M059J (cell line): ENCODE measurements at places on chromosomes 3 and 15.

GRCh38 chr3:129822679-129823078 is 70.8 kb downstream of the TMCC1 start:
- no peak for DNase-seq

DNA sequence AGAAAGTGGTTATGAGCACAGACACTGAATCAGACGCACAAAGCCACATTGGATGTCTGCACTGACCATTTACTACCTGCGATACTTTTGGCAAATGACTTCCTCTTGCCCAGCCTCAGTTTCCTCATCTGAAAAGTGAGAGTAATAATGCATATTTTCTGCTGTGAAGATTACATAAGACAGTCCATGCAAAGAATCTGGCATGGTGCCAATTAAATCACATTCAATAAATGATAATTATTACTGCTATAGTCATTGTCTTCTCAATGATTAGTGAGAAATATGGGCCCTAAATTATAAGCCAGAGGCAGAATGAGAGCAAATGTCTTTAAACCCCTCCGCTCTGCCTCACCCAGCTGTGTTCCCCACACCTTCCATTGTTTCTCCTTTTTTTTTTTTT is 16.0 kb upstream of the BCL2L10 start:
- DNase-seq, result no peak

DNA sequence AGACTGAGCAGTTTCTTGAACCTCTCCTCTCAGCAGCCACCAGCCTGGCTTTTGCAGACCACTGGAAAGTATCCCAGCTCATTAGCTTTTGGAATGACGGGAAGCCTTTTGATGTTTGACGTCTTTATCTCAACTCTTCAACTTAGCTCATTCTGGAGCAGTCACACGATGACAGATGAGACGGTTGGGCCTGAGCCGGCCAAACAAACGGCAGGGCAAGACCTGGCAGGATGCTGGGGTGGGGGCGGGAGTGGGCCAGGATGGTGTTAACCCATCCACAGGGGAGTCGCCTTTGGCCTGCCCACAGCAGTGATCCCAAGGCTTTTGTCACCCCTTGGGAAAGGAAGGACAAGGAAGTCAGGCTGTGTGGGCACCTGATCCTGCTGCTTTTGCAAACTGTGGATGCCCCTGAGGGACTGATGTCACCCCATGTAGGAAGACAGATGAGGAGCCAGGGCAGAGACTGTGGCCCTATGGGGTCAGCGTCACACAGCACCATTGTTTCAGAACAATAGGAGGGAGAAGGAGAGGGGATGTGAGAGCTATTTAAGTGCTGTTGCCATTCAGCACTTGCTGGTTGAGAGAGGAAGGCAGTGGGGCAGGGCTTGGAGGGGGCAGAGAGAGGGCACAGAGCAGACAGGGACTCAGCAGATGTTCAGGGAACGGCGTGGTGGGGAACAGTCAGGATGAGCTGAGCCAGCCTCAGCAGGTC is 121.9 kb upstream of the CTDSPL start:
- DNase-seq, result no peak

- no peak for DNase-seq
These were observed 573.0 kb downstream of the TUSC7 start for GRCh38 chr3:117282566-117282965.

- DNase-seq, result no peak
These were observed 29.8 kb downstream of the NFKBIZ start for GRCh38 chr3:101879102-101879501.

GRCh38 chr3:159739969-159740368 is 248.7 kb upstream of the IL12A start:
- peak; percentile 41 for DNase-seq

DNA sequence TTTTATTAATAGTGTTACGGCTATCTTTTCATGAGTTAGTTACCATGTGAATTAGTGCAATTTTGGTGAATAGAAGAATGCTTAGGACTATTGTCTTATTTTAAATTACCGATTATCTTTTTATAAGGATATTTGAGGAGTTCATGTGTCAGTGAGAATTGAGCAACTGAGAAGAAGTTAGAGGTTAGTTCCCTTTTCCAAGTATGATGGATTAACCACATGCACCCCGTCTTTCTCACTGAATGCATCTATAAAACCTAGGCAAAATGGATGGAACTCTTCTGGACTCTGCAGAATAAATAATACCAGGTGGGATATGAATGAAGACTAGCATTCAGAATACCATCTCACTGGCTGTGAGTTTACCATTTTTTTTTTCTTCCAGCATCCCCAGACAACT is 74.3 kb downstream of the TCF12 start:
- no peak for DNase-seq

GRCh38 chr15:70772402-70772801 is 9.0 kb upstream of the UACA start:
- peak; percentile 64 for DNase-seq

GRCh38 chr3:64019879-64020278 is 3.4 kb downstream of the PSMD6 start:
- DNase-seq, result no peak

DNA sequence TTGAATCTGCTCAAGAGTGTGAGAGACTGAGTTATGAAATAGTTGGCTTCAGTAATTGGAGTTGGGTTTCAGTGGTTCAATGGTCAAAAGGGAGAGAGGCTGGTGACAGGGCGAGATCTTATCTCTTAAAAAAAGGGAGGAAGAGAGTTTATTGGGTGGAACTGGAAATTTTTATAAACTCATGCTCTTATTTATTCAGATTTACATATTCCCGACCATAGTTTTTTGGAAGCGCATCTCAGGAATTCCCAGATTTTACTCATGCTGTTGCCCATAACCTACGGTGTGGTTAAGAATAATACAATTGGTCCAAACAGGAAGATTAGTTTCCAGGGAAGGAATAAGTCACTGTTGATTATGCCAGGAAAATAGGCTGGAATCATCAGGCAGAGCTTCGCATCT is 41.4 kb downstream of the CD200 start:
- peak; percentile 58 for DNase-seq

DNA sequence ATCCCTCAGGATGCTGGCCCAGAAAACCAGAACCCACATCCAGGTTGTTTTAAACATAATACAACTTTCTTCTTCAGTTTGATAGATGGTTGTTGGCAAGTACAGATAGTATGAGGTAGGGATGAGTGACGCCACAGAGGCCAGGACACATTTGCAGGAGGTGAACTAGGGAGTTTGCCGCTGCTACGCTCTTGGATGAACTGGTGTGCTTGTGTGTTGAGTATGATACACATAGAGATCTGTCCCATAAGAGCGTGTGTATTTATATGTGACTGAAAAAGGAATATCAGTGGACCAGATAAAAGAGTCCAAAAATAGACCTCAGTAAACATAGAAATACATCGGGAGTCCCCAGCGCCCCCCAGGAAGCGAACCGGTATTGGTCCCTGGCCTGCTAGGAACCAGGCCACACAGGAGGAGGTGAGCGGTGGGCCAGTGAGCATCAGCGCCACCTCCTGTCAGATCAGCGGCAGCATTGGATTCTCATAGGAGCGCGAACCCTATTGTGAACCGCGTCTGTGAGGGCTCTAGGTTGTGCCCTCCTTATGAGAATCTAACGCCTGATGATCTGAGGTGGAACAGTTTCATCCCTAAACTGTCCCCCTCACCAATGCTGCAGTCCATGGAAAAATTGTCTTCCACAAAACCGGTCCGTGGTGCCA is 98.1 kb downstream of the LRRK1 start:
- no peak for DNase-seq

- no peak for DNase-seq
These were observed 292.4 kb downstream of the PDCD6IP start for GRCh38 chr3:34090876-34091275.

GRCh38 chr3:146589899-146590508 is 15.1 kb downstream of the PLSCR5 start:
- peak; percentile 62 for DNase-seq

DNA sequence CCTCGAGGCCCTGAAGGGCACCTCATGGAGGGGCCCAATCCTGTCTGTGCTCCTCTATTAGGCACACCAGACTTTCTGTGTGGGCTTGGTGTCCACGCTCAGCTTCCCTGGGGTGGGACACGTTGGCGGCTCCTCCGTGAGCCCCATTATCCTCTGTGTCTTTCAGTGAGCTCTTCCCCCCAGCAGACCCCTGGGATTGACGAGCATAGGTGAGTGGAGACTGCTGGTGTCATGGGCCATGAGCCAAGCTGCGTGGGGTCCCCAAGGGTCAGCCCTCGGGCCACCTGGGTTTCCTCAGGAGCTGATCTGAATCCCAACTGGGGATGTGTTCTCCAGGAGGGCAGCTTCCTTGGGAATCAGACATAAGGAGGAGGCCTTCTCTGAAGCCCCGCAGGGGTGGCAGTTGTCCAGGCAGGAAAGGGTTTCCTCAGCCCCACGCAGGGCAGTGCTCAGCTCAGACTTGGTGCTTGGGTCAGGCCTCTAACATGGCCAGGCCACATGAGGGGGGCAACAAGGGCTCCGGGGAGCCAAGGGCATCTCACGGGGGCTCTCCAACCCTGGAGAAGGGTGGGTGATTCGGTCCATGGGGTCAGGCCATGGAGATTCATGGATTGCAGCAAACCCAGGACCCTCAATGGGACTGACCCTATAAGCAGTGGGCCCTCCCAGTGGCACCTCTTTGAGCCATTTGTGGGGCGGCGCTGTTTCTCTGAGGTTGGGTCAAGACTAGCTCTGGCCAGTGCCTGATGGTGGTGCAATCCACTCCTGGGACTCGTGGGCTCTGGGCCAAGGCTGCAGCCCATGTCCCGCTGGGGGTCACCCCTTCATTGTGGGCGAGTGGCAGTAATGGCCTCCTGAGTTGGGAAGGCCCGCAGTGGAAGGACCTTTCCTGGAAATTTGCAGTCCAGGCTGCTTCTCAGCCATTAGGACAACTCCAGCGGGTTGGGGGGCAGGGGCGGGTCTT is 222.5 kb downstream of the SNRPN start:
- DNase-seq, result no peak

GRCh38 chr3:187648177-187648576 is 22.0 kb downstream of the SST start:
- no peak for DNase-seq

GRCh38 chr15:78263907-78264303 is 457 bp upstream of the DNAJA4 start:
- DNase-seq, result no peak

DNA sequence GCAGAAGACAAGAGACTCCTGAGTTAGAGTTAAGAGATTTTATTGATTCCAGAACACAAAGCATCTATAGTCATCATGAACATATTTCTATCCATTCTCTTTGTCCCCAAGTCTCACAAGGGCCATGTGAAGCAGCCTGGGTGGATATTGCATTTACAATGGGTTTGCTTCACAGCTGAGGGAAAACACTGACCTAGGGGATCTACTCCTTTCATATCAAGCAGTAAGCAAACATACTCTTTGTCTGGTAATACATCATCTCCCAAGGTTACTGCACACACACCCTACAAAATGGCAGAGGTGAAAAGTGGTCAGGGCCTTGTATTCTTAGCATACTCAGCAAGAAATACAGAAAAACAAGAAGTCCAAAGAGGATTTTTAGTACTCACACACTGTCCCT is 267.7 kb upstream of the BCHE start:
- DNase-seq, result no peak

GRCh38 chr3:8503871-8504610 is 2.4 kb downstream of the LMCD1 start:
- peak; percentile 44 for DNase-seq

GRCh38 chr3:12972781-12973702 is 100.2 kb downstream of the IQSEC1 start:
- DNase-seq, result no peak

- DNase-seq, result no peak
These were observed 52.7 kb downstream of the SACM1L start for GRCh38 chr3:45741742-45742460.

GRCh38 chr3:175266478-175266877 is 407.3 kb downstream of the NAALADL2 start:
- peak; percentile 29 for DNase-seq

DNA sequence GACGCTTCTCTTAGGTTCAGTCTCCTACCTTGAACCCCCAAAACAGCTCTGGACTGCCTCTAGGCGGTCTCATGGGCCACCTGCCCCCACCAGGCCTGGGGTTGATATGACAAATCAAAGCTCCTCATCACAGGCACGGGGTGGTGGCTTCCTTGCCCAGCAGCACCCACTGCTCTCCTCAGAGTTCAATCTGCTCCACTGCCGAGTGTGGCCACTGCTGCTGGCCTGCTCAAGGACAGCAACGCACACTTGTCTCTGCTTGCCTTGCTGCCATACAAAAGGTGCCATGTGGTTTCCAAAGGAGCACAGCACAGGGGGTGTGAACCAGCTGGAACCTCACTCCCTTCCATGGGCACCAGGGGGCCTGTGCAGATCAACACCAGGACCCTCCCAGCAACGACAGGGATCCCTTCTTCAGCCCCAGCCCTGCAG is 10.2 kb downstream of the KBTBD13 start:
- no peak for DNase-seq

DNA sequence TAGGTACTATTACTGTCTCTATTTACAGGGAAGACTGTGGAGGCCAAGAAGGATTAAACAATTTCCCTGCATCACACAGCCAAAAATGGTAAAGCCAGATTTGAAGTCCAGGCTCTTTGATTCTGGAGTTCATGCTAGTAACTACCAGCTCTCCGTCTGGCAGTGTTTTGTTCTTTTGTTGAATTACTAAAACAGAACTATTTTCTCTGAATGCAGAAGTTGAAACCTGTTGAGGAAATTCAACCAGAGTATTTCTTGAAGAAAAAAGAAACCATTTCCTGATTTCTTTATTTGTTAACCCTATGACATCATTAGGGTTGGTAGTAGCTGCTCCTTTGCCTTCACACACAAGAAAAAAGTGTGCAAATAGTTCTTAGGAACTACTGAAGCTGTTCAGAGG is 34.3 kb downstream of the CRTC3 start:
- no peak for DNase-seq

DNA sequence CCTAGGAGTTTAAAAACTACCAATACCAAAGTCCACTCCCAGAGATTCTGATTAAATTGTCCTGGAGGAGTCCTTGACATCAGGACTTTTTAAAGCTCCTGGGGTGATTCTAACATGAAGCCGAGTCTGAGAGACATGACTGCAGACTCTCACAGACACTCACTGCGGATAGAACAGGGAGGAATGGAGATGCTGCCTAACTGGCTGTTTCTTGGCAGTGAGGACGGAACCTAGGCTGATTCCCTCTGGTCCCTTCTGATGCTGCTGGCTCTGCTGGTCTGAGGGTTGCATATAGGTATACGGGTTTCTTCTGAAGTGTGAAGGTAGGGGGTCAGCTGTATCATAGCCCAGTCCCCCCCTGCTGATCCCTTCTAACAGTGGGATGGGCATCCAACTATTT is 1.3 kb upstream of the HRG start:
- no peak for DNase-seq

DNA sequence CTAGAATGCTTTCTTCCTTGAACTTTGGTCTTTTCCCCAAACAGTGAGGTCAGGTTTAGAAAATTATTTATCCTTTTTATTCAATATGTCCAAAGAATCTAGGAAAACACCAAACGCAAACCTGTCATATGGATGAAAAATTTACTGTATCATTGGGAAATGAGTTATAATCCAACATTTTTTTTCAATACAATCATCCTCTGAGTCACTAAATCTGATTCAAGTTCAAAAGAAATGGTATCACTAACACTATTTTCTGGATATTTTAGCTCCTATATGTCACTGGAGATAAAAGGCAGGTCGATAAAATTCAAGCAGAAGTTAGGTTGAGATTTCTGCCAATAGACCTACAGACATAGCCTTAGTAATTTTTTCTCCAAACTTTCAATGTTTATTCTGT is 591.6 kb upstream of the AGTR1 start:
- no peak for DNase-seq

GRCh38 chr15:45021348-45021747 is 1.6 kb upstream of the SORD start:
- peak; percentile 4 for DNase-seq

GRCh38 chr15:83545804-83546511 is 98.8 kb downstream of the SH3GL3 start:
- DNase-seq, result no peak
